Activated naive CD8-positive, alpha-beta T cell treated with anti-CD3 and anti-CD28 coated beads, Interleukin-2, amount 50 U/mL, for 16 hours (primary cell): ENCODE measurements at places on chromosomes 11 and 22.

DNA sequence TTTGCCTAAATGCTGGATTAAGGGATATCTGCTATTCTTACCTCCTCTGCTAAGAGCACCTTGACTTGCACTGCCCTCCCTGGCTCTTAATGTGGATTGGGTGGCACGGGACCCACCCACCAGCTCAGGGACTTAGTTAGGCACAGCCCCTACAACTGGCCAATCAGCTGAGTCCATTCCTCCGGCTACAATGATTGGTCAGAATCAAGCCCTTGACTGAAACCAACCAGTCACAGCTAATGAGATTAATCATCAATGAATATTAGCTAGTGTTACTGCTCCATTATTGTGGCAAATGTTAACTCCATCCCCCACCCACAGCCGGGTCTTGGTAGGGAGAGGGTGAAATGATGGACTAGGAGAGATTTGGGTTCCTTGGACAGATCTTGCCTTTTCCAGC is 328.0 kb downstream of the MN1 start:
- DNase-seq, result no peak

DNA sequence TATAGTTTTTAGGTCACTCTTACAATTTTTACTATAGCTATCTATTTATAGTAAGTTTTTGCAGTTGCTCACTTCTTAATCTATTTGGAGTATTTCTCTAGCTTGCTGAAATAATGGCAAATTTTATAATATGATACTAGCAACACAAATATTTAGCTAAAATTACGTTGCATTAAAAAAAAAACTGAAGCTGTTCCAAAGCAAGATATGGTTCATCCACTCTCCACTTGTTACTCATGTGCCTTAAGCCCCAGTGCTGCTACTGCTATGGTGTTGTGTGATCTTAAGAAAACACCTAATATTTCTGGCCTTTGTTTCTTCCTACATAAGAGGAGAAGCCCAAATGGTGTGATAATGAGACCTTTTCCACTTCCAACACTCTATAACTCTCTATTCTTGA is 479 bp downstream of the MMP3 start:
- no peak for DNase-seq

GRCh38 chr11:60872961-60873524 is 5.7 kb downstream of the ZP1 start:
- no peak for DNase-seq

- DNase-seq, result no peak
Measured at GRCh38 chr11:109304159-109304558, 117.8 kb upstream of the C11orf87 start.

GRCh38 chr11:1922481-1923081 is 3.1 kb downstream of the TNNT3 start:
- DNase-seq, result no peak

- no peak for DNase-seq
Measured at GRCh38 chr11:126991596-126991995, 9.0 kb downstream of the KIRREL3 start.

DNA sequence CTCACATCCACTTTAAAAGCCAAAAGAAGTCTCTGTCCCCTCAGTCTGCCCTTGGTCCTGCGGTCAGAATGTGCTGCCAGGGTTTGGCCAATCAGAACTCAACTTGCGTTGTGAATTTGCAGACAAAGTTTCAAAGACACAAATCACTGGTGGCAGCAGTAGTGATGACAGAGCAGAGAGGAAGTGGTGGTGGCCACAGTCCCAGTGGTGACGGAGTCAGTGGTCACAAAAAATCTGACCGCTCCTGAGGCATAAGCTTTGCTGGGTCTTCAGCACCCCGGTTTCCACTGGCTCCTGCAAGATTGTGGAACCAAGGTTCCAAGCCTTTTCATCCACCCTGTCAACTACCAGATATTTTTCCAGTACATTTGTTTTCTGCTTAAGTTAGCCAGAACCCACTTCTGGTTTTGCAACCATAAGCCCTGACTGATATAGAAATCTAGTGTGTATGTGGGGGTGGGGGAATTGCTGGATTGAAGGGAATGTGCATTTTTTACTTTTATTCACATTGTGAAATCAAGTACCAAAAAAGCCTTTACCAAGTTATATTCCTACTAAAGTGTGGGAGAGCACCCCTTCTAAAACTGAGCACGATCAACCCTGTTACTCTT is 112.3 kb downstream of the TMPRSS5 start:
- no peak for DNase-seq
